ENCODE measurements at places on chromosomes 7 and 10. TPM values are rescaled to one million over a fixed set of nuclear protein-coding genes. Genes with fewer than 3 reads are reported as not detected.

The ZNF487 gene
- total RNA-seq, result 8.7 TPM

The TUBAL3 gene
- not detected for total RNA-seq

- no peaks in the 10 kb centered on the region for H3K27me3 ChIP-seq
- H3K36me3 ChIP-seq, result no peaks in the 10 kb centered on the region
- no peaks in the 10 kb centered on the region for H3K4me1 ChIP-seq
Measured at GRCh38 chr7:71563276-71563675, 431.3 kb downstream of the GALNT17 start.

The SLC18A3 gene
- not detected for total RNA-seq

DNA sequence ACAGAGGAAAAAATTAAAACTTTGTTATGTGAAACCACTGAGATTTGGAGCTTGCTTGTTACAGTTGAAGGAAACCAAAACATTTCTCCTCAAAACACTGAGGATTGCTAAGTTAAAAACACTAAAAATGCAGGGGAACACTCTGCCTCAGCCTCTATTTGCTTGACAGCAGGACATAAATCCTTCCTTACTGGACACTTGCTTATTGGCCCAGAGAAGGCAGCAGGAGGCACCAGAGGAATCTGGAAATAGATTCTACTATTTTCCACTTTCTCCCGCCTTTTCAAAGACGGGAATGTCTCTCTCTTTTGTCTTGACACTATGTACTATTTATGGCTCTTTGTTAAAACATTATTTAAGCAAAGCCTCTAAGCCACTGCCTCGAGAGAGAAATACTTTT is 67.9 kb downstream of the MTURN start:
- no peaks in the 10 kb centered on the region for H3K36me3 ChIP-seq
- H3K27ac ChIP-seq, result no peak overlapping the region
- no peak for DNase-seq
- no peak overlapping the region for H3K4me3 ChIP-seq

The PLEKHS1 gene
- 0.13 TPM for total RNA-seq

GRCh38 chr7:134777908-134778580 is 1.4 kb upstream of the CALD1 start:
- no peaks in the 10 kb centered on the region for H3K4me1 ChIP-seq
- peaks cover 30% of the 10 kb centered on the region for H3K27me3 ChIP-seq
- peaks cover 2% of the 10 kb centered on the region for H3K36me3 ChIP-seq
- no peak overlapping the region for H3K27ac ChIP-seq
- no peak for DNase-seq

The DOCK4 gene
- 0.57 TPM for total RNA-seq

The NKX2-3 gene
- total RNA-seq, result not detected

The TAF6 gene
- 45.3 TPM for total RNA-seq

DNA sequence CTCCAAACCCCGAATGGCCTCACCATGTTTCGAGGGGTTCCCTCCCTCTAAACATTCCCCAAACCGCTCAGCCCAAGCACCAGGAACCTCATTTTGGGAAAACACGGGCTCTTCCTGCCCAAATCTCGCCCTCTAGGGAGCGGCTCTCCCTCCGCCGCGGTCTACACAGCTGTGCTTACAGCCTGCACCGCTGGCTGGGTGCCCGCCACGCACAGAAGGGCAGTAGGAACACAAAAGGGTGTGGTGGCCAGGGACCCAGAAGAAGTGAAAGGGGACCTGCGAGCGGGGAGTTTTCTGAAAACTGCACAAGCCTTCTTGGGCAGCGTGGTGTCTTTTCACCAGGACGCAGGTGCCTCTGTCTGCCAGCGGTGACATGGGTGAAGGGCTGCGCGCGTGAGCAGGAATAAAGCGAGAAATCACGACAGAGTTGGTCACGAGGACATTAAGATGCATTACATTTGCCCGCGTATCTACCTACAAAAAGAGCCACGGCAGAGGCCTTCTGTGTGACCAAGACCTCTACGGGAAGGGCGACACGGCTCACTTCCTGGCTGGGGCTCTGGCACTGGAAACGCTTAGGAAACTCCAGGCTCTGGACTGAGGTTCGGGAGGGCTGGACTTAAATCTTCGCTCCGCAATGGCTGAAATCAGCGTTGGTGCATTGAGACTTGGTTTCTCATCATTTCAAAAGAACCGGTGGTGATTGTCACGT is 171.7 kb downstream of the LSM5 start:
- H3K27me3 ChIP-seq, result peaks cover 44% of the 10 kb centered on the region
- H3K36me3 ChIP-seq, result no peaks in the 10 kb centered on the region
- no peak overlapping the region for H3K27ac ChIP-seq
- DNase-seq, result no peak
- H3K4me1 ChIP-seq, result no peaks in the 10 kb centered on the region
- H3K4me3 ChIP-seq, result no peak overlapping the region

- no peaks in the 10 kb centered on the region for H3K27me3 ChIP-seq
- no peaks in the 10 kb centered on the region for H3K4me1 ChIP-seq
- DNase-seq, result no peak
- no peak overlapping the region for H3K27ac ChIP-seq
Measured at GRCh38 chr10:24643679-24644209, 79.9 kb downstream of the ARHGAP21 start.

DNA sequence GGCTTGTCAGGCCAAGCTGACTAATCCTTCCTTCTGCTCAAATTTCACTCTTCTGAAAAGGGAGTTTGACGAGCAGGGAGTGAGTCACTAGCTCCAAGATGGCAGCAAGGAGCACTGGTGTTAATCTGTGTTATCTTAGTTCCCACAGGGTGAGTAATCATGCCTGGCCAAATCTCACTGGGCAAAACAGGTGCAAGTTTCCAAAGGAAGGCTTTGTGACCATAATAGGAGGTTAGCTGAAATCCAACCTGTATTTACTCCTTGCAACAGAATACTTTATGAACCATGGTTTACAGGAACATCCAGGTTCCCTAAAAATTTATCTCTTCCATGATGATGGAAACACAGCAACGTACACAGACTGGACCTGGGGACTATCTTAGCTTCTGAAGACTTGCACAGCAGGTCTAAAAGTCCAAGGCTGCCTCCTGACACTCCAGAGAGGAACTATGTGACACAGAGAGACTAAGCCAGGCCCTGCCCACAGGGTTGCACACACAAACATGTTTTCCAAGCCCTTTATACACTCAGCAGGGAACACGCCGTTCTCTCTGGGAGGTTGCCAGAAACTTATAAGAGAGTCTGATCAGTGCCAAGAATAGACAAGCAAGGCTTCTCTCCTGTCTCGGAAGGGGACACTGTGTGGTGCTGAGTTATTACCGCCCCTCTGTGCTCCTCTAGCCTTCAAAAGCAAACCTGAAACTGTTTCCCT is 46.3 kb downstream of the PDK4 start:
- peaks cover 34% of the 10 kb centered on the region for H3K27me3 ChIP-seq
- H3K4me1 ChIP-seq, result peaks cover 3% of the 10 kb centered on the region
- H3K27ac ChIP-seq, result no peak overlapping the region
- H3K36me3 ChIP-seq, result peaks cover 2% of the 10 kb centered on the region

The CPA4 gene
- total RNA-seq, result not detected

- no peak for DNase-seq
- no peaks in the 10 kb centered on the region for H3K36me3 ChIP-seq
- H3K4me1 ChIP-seq, result no peaks in the 10 kb centered on the region
- no peaks in the 10 kb centered on the region for H3K27me3 ChIP-seq
- no peak overlapping the region for H3K4me3 ChIP-seq
Measured at GRCh38 chr10:51340845-51341610, 266.7 kb downstream of the PRKG1 start.

DNA sequence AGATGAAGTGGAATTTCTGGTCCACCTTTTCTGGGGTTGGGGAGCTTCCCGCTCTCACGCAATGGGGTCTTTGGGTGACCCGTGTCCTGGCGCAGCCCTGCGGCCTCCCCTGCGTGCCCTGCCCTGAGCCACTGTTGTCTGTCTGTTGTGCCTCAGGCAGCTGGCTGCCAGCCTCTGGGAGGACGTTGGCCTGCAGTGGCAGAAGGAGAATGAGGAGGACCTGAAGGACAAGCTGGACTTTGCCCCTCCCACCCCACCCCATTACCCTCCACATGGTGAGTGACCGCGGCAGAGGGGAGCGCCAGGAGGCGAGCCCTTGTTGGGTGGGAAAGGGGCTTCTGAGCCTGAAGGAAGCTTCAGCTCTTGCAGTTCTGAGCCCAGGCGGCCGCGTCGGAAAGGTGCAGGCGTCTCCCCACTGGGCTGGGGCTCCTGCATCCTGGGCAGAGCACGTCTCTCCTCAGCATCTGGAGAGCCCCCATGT is 14.2 kb upstream of the PRKAR1B start:
- DNase-seq, result no peak
- H3K27me3 ChIP-seq, result no peaks in the 10 kb centered on the region
- H3K27ac ChIP-seq, result peak overlapping the region; percentile 47
- H3K36me3 ChIP-seq, result peaks cover 8% of the 10 kb centered on the region
- H3K4me1 ChIP-seq, result peaks cover 8% of the 10 kb centered on the region
- no peak overlapping the region for H3K4me3 ChIP-seq

- no peak overlapping the region for H3K4me3 ChIP-seq
- H3K4me1 ChIP-seq, result no peaks in the 10 kb centered on the region
- peaks cover 3% of the 10 kb centered on the region for H3K36me3 ChIP-seq
- no peak for DNase-seq
- no peaks in the 10 kb centered on the region for H3K27me3 ChIP-seq
- no peak overlapping the region for H3K27ac ChIP-seq
Measured at GRCh38 chr10:95346715-95347401, 56.1 kb upstream of the PDLIM1 start.

DNA sequence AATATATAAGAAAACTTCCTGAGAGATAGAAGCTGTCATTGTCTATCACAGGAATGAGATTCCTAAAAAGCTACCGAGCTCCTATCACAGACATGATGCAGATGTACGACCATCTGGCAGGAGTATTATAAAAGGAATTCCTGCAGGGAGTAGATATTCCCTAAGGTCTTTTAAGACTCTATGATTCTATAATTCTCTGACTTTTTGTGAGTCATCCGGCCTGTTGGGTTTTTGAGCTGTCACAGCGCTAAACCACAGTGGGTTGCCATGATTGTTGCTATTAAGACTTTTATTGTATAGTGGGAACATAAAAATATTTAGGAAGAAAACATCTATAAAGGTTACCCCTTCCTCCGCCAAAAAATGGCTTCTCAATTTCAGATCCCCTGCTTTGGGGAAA is 223.4 kb downstream of the BMPER start:
- H3K4me1 ChIP-seq, result no peaks in the 10 kb centered on the region
- H3K4me3 ChIP-seq, result no peak overlapping the region
- H3K27me3 ChIP-seq, result no peaks in the 10 kb centered on the region
- H3K36me3 ChIP-seq, result no peaks in the 10 kb centered on the region
- DNase-seq, result no peak

The OR13A1 gene
- total RNA-seq, result 0.10 TPM

GRCh38 chr7:146876411-146876810 is 759.8 kb downstream of the CNTNAP2 start:
- no peak for DNase-seq
- H3K36me3 ChIP-seq, result no peaks in the 10 kb centered on the region
- H3K4me1 ChIP-seq, result no peaks in the 10 kb centered on the region
- H3K27ac ChIP-seq, result no peak overlapping the region
- no peaks in the 10 kb centered on the region for H3K27me3 ChIP-seq

- H3K27ac ChIP-seq, result no peak overlapping the region
- DNase-seq, result no peak
- H3K27me3 ChIP-seq, result no peaks in the 10 kb centered on the region
Measured at GRCh38 chr7:6074612-6075380, 43.6 kb downstream of the ANKRD61 start.

The NPS gene
- total RNA-seq, result not detected

GRCh38 chr10:103767756-103768155 is 87.6 kb downstream of the SH3PXD2A start:
- H3K4me3 ChIP-seq, result no peak overlapping the region
- H3K36me3 ChIP-seq, result peaks cover 3% of the 10 kb centered on the region
- no peak for DNase-seq
- no peaks in the 10 kb centered on the region for H3K27me3 ChIP-seq
- peak overlapping the region; percentile 60 for H3K27ac ChIP-seq

DNA sequence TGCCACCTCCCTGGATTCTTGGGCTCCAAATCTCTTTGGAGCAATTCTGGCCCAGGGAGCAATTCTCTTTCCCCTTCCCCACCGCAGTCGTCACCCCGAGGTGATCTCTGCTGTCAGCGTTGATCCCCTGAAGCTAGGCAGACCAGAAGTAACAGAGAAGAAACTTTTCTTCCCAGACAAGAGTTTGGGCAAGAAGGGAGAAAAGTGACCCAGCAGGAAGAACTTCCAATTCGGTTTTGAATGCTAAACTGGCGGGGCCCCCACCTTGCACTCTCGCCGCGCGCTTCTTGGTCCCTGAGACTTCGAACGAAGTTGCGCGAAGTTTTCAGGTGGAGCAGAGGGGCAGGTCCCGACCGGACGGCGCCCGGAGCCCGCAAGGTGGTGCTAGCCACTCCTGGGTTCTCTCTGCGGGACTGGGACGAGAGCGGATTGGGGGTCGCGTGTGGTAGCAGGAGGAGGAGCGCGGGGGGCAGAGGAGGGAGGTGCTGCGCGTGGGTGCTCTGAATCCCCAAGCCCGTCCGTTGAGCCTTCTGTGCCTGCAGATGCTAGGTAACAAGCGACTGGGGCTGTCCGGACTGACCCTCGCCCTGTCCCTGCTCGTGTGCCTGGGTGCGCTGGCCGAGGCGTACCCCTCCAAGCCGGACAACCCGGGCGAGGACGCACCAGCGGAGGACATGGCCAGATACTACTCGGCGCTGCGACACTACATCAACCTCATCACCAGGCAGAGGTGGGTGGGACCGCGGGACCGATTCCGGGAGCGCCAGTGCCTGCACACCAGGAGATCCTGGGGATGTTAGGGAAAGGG is 913 bp downstream of the NPY start:
- H3K4me1 ChIP-seq, result peaks cover 9% of the 10 kb centered on the region
- H3K36me3 ChIP-seq, result peaks cover 2% of the 10 kb centered on the region
- no peak for DNase-seq
- H3K27ac ChIP-seq, result no peak overlapping the region
- peaks cover 51% of the 10 kb centered on the region for H3K27me3 ChIP-seq

GRCh38 chr10:36256166-36256565 is 614.1 kb upstream of the FZD8 start:
- DNase-seq, result no peak
- no peak overlapping the region for H3K4me3 ChIP-seq
- H3K36me3 ChIP-seq, result no peaks in the 10 kb centered on the region
- no peak overlapping the region for H3K27ac ChIP-seq
- H3K4me1 ChIP-seq, result no peaks in the 10 kb centered on the region

GRCh38 chr10:95268438-95268837 is 22.4 kb downstream of the PDLIM1 start:
- no peak overlapping the region for H3K4me3 ChIP-seq
- no peak for DNase-seq
- H3K36me3 ChIP-seq, result no peaks in the 10 kb centered on the region
- H3K4me1 ChIP-seq, result peaks cover 4% of the 10 kb centered on the region
- H3K27ac ChIP-seq, result no peak overlapping the region
- H3K27me3 ChIP-seq, result peaks cover 17% of the 10 kb centered on the region

DNA sequence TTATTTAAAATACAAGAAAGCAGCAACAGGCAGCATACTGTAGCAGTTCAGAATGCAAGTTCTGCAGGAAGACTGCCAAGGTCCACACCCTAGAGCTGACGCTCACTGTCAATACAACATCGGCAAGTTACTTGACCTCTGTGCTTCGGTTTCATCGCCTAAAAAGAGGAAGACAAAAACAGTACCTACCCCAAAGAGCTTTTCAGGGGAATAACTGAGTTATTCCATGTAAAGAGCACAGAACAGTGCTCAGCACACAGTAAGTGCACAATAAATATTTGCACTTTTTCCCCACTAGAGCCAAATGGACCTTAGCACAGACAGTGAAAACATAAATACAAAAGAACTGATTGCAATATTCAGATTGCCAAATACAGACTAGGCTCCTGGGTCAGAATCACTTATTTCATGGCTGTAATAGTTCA is 88.6 kb downstream of the USP6NL start:
- H3K4me1 ChIP-seq, result peaks cover 9% of the 10 kb centered on the region
- H3K4me3 ChIP-seq, result no peak overlapping the region
- H3K27me3 ChIP-seq, result peaks cover 7% of the 10 kb centered on the region
- no peak for DNase-seq
- no peak overlapping the region for H3K27ac ChIP-seq

The OR2A1 gene
- total RNA-seq, result not detected
